Stimulated activated CD8-positive, alpha-beta memory T cell treated with anti-CD3 and anti-CD28 coated beads, Interleukin-12 subunit alpha, Interleukin-12 subunit beta, amount 100 ng/mL, for 1 hour (primary cell): ENCODE measurements at places on chromosomes 5 and 9.

GRCh38 chr5:148740966-148741742 lies 85.3 kb upstream of the ADRB2 start:
- no peak for DNase-seq

DNA sequence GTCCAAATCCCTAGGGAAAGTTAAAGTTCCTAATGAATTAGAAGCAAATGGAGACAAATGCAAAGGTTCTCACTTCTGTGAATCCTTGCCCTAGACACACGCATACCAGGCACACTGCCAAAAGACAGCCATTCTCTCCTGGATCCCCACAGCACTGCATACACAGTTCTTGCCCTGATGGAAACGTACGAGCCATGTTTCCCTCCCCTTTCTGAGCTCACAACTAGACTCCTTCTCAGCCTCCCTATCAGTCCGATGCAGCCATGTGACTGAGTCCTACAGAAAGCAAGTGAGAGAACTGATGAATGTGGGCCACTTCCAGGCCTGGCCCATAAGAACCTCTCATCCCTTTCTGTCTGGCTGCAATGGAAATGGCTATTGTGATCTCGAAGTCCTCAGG lies 92.0 kb downstream of the ZNF608 start:
- DNase-seq = no peak

GRCh38 chr9:136519263-136520052 lies 26.4 kb downstream of the NOTCH1 start:
- no peak for DNase-seq

DNA sequence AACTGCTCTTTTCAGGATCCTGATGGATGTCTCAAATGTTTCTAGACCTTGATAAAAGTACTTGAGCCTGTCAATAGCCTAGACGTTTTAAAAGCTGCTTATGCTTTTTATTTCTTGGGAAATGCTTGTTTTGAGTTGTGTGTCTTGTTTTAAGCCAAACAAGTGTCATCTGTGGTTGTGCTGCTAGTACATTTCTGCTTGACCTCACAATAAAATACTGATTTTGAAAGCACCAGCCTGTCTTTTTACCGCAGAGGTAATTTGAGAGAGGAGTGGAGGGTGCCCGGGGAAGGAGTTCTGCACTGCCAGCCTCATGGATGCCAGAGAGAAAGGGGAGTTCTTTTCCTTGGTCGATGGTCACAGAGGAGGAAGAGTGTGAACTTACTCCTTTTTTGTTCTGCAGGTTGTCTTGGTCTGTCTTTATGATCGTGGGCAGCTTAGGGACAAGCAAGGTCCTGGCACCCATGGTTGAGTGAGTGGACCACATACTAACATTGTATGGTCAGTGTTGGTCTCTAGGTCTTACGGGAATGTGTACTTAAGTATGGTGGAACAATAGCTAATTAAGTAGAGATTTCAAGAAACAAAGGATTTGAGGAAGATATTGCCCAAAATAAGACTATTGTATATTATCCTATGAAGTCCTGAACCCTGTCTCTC lies 61.0 kb downstream of the TRIO start:
- no peak for DNase-seq
